Stimulated activated naive CD8-positive, alpha-beta T cell treated with anti-CD3 and anti-CD28 coated beads, Interleukin-15, Interleukin-2, amounts not matched to agents 100 U/mL and 50 U/mL, for 24 hours (primary cell): ENCODE measurements at places on chromosomes 13 and 19.

DNA sequence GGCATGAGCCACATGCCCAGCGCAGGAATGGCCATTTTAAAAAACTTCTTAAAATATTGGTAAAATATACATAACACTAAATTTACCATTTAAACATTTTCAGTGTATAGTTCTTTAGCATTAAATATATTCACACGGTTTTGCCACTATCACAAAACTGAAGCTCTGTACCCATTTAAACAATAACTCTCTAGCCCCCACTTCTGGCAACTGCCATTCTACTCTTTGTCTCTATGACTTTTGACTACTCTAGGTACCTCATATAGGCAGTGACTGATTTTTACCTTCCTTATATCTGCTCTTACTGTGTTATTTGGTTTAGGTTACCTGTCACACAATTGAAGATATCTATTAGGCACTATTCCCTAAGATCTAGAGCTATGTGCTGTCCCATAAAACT, 2.3 kb upstream of the KBTBD7 start:
- no peak for DNase-seq

- DNase-seq, result no peak
Observed at GRCh38 chr13:29791997-29792780, 58.2 kb downstream of the UBL3 start.

DNA sequence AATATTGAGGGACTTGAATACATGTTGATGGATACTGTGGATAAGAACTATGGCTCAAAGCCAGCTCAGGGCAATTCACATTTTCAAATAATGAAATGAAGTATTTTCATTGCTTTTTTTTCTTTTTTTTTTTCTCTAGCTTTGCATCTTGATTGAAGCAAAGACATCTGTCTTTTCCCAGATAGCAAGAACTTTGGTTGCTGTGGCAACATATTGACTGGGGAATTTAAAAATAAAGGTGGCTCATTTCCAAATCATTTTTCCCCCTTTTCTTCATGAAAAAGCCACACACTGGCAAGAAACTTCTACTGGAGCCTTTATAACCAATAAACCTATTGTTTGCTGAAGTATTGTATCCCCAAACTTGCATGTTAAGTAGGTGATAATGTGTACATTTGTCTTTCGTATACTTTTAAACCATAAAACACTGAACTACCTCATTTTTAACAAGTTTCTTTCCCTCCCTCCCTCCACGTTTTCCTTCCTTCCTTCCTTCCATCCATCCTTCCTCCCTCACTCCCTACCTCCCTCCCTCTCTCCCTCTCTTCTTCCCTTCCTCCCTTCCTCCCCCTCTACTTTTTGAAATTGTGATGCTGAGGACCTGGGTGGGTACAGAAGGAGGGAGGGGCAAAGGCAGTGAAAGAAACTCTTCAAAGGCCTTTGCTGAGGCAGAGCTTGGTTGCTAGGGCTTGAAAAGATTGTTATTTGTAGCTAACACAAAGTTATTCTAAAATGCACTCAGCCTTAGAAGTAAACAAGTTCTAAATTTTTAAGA, 343.5 kb upstream of the SPRY2 start:
- no peak for DNase-seq

DNA sequence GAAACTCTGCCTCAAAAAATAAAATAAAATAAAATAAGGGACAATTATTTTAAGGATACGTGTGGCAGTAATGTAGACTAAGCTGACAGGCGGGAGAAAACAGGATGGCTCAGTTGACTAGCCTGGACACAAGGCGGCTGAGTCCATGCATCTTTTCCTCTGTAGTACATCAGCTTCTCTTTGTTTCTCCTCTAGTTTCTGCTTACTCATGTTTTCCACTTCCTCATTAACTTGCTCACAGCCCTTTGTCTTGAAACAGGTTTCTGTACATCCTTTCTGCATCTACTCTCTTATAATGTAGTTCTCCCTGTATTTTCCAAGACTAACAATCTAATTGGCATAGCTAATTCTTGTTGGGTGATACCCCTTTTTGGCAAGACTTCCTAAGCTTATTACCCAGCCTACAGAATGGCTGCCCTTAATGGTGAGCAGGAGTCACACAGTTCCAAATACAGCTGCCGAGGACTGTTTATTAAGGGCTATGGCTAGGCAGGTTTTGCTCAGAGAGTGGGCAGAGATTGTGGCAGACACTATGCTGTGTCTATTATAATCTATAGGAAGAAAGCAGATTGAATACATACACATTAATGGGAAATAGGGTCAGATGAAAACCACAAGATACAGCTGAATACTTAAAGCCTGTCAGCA, 58.7 kb upstream of the KLF5 start:
- DNase-seq, result no peak

DNA sequence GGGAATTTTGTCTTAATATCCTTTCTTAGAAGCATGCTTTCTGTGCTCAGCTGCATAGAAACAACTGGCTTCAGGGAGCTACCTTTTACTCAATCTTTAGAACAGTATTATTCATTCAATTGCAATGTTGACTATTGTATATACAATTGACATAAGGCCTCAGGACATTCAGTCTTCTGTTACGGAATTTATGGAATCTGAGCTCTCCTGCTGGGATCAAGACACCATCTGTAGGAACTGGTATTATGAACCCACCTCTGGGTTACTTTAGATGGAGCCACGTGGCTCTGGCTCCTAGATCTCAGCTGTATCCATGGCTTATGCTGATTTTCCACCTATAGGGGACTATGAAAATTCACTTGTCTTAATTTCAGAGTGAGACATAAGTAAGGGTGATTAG, 716.2 kb upstream of the GPC6 start:
- DNase-seq, result no peak

GRCh38 chr13:25874064-25874737, 177.6 kb downstream of the SHISA2 start:
- DNase-seq, result no peak
